NB4 (cell line): ENCODE measurements at places on chromosomes 5 and 9.
A peak's percentile ranks its signal among the peaks of the same experiment; 100 is the strongest.

DNA sequence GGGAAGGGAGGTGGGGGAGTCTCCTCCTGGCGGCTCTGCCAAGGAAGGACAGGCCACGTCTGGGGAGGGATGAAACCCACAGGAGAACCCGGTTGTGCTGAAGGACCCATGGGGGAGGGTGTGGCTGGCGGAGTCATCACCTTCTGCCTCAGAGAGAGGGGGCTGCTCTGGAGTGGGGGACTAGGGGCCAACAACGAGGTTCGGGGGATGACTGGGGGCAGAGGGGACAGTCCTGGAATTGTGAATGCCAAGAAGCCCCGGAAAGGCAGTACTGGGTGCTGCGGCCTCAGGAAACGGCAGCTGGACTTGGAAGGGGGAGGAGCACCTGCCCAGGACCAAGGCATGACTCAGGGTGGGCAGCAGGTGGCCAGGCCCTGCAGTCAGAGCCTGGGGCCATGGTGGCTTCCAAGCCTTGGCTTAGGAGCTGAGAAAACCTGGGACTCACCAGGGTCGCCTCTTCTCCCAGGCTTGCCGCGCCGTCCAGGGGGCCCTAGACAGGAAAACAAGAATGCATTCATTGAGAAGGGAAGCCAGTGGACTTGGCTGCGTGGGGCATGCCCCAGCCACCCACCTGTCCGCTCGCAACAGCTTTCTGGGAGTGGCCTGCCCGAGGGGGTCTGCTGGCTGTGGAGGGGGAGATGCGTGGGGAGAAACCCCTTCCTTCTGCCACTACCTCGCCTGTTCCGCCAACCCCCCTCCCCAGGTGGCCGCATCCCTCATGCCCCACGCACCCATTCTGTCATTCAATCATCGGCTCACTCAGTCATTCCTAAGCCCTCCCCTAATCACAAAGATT, 74.0 kb upstream of the PHYKPL start:
- no peak for DNase-seq

DNA sequence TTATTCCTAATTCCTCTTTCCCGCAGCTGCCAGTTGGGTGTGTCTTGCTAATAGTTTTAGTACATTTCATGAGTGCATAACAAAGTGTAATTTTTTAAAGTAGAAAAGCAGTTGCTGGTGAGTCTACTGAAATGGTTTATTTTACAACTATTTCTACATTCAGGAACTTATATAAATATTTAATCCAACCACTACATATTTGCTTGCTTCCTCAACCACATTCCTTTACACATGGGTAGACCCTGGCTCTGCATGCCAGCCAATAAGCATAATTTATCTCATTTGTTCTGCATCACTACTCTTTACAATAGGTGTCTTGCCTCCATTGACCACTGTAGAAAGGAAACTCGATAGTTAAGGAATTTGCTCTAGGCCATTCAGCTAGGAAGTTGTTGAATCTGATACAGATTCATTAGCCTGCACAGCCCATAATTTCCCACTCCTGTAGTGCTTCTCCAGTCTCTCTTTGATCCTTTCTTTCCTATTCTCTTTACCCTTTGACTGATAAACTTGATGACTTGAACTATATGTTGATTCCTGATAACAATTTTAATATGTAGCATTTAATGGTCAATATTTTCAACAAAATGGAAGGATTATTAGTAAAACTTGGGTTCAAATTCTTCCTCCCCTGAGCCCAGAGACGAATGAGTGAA, 342.5 kb upstream of the ACTBL2 start:
- no peak for DNase-seq

DNA sequence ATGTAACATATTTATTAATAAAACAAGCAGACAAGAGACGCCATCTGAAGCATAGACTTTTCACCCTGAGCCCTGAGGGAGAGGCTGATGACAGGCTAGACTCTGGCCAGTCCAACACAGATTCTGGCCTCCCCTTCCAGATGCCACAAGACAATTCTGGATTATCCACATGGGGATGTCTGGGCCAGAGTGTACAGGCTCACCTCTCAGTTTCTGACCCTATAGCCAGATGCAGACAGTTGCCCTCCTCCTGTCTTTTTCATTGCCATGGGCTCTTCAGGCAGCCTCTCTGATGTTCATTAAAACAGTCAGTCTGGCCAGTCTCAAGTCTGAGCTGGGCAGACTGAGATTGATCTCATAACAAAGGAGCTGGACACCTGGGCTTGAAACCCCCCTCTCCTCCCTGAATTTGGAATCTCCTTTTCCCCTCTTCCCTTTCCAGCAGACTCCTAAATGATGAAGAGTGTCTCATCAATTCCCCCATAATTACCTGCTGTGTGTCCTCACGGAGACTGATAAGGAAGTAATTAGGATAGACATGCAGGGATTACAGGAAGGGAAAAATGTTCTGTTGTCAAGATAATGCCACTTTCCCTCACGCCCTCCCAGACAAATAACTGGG, 89.6 kb downstream of the ASTN2 start:
- no peak for DNase-seq

GRCh38 chr9:72464857-72465592, 56.4 kb upstream of the TMC1 start:
- peak; percentile 42 for DNase-seq

GRCh38 chr5:27403243-27403882, 365.0 kb upstream of the CDH9 start:
- no peak for DNase-seq

DNA sequence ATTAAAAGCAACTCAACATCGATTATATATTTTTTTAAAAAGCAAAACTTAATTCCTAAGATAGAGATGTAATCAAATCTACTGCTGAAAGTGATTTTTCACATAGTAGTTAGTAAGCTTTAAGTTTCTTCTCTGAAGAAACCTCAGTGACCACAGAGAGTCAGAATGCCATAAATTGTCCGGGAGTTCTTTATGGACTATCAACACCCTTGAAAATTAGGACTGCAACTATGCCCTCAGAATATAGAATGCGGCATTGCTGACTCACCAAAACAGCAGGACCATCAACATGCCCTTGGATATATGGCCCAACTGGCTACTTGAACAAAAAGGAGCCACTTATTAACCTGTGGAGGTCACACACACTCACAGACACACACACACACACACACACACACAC, 228.9 kb upstream of the SNX2 start:
- no peak for DNase-seq

GRCh38 chr9:103530934-103531333, 535.8 kb downstream of the CYLC2 start:
- DNase-seq = peak; percentile 46

DNA sequence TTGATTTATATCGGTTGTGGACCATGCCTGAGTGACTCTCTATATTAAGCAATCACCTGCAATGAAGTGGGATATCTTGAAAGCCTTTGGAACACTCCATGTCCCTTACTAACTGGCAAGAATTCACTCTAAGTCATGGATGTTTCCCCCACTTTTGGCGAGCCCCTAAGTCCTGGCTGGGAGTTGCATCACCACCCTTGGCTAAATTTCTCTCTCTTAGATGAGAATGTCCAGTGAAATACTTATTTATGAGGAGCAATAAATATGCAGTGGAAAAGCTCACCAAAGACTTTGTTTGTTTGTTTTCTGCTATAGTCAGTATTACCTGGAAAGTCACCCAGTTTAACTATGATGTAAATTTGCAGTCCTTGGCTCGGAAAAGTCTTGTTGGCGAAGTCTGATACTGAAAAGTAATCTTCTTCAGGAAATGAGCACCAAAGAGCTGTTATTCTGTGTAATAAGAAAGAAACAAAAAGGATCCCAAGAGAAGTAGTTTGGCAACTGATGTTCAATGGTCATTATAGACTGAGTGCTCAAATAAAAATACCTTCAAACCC, 333.8 kb downstream of the DMRT2 start:
- no peak for DNase-seq

DNA sequence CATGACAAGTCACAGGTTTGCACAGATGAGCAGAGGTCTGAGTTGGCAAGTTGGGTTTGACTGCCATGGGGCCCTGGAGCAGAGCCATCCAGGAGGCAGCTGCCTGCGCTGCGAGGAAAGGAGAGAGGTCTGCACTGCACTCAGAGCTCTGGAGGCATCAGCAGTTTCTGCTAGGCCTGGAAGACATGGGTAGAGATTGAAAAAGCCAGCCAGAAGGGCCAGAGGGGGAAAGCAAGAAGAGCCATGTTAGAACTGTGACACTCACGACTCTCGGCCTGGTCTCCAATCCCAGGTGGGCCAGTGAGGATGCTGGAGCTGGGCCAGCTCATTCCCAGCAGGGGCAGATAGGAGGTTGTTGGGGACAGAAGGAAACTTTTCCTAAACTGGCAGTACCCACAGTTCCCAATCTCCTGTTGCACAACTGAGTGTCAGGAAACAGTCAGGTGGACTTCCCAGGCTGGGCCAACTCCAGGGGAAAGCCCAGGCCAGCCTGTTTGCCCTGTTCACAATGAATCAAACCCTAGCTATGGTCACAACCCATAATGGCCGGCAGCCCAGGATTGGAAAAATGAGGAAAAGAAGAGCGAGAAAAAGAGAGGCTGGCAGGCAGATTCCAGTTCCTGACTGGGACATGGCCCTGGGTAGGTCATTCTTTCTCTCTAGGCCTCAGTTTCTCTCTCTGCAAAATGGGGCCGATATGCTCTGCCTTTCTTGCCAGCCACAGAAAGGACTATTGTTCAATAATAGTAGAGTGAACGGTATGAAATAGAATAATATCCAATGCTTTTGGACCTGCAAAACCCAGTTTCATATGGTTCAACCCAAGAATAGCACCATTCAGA, 7.8 kb upstream of the ORM1 start:
- no peak for DNase-seq

GRCh38 chr5:14355391-14355790, 212.2 kb downstream of the TRIO start:
- no peak for DNase-seq

DNA sequence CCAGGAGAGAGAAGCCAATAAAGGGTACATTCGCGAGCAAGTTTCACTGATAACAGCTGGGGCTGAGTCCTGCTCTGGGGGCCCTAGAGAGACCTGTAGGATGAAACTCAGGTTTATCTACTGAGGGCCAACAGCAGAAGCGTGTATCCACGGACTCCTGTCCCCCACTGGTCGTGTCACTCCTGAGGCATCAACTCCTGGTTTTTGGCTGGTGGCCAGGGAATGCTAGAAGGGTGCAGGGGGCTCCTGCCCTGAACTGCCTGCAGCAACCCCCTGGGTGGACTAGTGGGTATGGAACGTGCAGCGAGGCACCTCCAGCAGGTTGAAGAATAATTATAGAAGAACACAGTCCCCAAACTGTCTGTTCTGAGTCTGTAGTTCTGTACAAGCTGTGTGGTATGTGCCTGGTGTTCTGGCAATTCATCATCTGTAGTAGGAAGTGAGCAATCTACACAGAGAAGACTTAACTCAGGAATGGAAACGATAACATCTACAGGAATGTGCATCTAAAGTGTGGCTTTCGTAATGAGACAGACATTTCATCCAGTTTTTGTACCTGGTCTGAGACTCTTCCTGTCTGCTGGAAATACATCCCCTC, 64.5 kb upstream of the GNA14 start:
- no peak for DNase-seq

DNA sequence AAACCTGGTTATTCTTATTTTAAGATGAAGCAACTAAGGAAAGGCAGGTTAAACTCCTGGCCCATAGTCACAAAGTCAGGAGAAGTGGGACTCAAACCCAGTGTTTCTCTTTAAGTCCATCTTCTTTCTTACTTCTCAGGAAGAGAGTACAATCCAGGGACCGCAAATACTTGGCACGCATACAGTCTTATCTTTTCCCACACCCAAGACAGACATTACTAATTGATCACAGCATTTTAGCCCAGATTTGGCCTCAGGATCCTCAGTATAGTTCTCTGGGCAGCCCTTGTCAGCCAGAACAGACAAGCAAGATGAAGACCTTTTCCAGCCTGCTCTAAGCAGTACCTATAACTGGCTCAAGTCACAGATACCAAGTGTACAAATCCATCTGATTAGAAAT, 125.5 kb upstream of the RAI14 start:
- DNase-seq = no peak

GRCh38 chr5:125275725-125276090, 529.3 kb upstream of the ZNF608 start:
- no peak for DNase-seq

DNA sequence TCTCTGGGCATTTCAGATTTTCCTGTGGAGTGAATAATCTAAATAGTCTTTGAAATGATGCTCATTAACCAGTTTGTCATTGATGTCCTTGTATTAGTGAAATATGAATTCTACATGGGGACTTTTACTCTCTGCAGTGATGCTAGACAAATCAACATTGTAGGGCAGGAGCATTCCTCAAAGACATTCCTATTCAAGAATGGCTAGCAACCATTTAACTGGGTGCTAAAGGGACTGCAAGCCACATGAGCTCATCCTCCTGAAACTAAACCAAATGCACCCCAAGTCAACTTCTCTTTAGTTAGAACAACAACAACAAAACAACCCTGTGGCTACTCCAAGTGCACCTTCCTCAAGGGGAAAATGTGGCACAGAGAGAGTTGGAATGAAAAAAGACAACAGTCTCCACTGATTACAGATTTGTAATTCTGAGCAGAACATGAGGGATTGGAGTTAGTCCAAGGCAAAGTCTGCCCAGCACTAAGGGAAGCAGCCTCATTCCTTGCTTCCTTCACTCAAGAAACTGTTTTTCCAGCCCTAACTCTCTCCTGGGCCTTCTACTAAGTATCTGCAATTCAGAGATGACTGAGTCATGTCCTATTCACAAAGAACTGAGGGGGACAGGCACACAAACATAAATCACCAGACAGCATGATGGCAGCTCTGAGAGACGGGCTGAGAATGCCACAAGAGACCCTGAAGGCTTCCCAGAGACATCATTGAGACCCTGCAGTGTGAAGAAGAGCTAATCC, 82.0 kb upstream of the WWC1 start:
- DNase-seq = no peak

GRCh38 chr5:170591054-170591453, 87.2 kb downstream of the KCNIP1 start:
- no peak for DNase-seq

DNA sequence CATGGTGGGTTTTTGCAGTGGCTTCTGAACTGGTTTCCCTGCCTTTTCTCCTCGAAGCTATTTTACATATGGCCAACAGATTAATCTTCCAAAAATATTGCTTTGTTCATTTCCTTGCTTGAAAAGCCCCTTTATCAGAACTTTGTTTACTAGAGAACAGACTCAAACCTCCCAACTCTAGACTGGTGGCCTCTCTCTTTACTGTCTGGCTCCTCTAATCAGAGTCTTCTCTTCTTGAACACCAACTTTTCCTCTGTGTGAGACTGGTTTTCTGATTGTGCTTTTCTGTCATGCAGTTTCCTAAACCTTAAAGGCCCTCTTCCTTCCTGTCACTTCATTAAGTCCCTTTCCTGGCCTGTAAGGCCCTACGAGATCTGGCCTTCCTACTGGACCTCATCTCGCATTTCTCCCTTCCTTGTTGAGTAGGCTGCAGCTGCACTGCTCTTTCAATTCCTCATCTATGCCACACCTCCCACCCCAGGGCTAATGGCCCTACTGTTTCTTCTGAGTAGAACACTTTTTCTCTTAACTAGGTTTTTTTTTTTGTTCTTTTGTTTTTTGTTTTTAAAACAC, 5.7 kb downstream of the C9orf43 start:
- peak; percentile 31 for DNase-seq
